Cardiac muscle cell (in vitro differentiated cells and primary cell): ENCODE measurements at places on chromosomes 2 and 18. TPM values are rescaled to one million over a fixed set of nuclear protein-coding genes. Genes with fewer than 3 reads are reported as not detected.

Gene SLC38A11
- total RNA-seq, result not detected in 2 replicates

Gene KLHL30
- 25.9 and 31.7 TPM in 2 replicates for total RNA-seq

DNA sequence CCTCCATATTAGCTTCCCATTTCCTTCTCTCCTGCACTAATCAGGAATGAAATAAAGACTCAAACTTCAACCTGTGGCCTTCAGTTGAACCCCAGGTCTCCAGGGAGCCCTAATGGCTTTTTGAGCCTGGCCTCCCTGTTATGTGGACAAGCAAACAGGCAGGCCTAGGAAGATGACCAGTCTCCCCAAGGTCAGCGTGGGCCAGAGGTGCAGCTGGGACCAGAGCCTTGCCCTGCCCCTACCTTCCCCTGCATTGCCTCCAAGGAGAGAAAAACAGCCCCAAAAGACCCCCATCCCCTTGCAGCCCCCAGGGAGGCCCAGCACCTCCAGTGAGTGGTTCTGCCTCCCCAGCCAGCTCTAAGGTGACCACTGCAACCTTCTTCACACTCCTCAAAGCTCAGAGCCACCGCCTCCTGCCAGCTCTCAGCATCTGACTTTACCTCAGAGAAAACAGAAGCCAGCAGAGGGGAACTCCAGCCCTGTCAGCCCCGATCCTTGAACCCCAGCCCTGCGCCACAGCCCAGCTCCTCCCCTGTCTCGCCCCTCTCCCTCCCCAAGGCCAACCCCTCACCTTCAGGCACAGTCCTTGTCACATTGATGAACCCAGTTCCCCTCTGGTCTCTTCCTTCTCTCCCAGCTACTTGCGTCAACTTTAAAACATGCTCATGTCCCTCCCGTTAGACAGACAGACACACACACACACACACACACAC lies 59.5 kb upstream of the ID2 start:
- no peak for DNase-seq

DNA sequence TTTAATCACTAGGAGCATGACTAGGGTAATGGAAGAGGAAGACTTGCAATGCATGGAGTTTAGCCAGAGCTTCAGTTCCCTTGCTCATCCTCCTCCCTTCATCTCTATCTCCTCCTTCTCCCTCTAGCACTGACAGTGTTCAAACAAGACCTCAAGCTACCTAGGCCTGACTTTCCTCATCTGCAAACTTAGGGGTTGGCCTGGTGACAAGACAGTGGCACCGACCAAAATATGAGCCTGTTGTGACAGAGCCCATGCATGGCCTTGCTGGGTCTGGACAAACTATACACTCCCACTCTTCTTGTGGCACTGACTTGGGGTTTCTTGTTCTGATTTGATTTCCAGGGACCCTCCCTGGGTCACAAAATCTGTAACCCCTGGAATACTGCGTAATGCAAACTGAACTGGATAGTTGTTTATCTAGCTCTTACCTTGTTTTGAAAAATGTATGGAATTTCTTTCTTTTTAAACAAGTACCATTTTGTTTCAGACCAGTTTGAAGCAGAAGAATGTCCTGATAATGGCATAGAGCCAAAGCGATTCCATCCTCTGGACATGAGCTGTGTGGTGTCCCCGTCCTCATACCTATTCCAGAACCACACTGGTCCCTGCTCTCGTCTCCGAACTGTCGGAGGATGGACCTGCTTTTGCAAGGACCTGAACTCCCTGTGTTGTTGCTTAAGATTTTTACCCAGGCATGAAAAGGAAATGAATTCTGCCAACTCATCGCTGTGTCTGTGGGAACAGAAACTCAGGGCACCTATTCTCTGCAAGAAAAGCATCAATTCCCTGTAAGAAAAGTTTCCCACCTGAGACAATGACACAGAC lies 33.4 kb upstream of the PPP4R1 start:
- DNase-seq, result peak; percentile 27

GRCh38 chr2:238706673-238707072 lies 141.2 kb upstream of the TWIST2 start:
- DNase-seq, result no peak

DNA sequence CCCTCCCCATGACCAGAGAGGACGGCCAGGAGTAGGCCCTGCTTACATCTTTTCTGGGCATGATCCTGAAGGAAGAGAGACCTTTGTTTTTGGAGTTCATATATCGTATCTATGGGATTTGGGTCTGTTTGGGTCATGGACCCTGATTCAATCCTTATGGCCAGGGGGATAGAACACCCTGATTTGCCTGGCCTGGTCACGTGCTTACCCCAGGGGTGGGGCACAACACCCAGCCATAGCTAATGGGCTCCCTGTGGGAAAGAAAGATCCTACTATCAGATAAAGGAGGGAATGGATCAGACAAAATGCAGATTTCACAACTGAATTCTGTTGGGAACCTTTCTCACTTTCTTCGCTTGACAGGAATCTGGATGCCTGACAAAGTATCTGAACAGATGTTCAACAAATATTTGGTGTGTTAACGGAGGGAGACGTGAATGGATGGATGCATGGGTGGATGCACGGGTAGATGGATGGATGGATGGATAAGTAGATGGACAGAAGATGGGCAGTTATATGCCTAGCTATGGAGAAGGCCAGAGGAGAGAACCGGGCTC lies 155.9 kb downstream of the KLHL29 start:
- DNase-seq, result no peak
